ENCODE measurements at places on chromosomes 2 and 18.

DNA sequence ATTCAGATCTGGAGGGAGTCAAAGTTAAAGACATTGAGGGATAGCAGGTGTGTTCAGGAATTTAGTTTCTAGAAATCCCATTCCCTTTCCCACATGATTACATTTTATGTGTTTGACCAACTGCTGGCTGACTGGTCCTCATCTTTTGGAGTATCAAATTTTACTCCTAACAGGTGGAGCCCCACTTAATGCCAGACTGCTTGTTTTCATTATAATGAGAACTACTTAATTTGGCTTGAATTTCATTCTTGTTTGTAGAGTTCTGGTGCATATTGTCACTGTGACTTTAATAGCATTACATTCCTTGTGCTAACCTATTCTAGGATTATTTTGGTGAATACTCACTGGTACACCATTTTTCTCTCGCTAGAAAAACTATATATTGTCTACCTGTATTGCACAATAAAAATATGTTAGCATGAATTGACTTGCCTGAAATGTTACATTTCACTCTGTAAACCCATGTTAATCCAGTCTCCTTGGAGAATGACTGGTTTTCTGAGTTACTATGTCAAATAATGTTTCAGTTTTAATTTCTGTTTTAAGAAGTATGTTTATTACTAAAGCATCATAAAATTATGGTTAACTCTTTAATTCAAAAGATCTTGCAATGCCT lies 98.2 kb downstream of the TANC1 start:
- no peak for DNase-seq

GRCh38 chr2:215272918-215273317 lies 38.9 kb upstream of the ATIC start:
- DNase-seq = no peak

DNA sequence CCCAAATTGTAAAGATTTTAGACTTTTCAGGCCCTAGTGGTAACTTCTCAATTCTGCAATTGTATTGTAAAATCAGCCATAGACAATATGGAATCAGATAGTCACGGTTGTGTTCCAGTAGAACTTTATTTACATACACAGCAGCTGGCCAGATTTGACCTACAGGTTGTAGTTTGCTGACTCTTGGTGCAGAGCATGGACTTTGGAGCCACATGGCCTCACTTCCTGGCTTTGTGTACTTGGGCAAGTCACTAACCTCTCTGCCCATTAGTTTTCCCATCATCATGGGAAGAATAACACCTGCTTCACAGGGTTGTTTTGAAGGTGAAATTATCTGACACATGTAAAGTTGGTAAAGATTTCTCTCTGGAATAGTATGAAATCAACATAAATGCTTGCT lies 147.6 kb downstream of the TMEM200C start:
- DNase-seq = no peak

- DNase-seq = no peak
Measured at GRCh38 chr18:78228974-78229373, 750.6 kb upstream of the SALL3 start.

DNA sequence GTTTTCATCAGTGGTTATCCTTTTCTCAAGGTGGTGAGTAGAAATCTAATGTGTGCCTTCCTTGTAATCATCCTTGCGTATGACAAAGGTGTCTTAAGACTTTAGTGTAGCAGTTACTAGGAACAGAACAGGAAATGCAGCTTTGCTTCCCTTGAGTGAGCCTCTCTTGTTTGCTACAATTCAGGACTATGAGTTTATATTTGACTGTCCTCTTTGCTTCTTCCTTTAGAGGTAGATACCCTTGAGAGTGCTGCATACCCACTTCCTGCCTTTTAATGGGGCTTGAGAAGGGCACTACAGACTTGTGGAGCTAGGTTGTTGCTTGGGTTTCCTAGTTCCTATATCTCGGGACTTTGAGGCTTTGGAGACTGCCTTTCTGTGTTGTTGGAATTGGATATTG lies 3.8 kb downstream of the KCNJ13 start:
- DNase-seq = no peak

- DNase-seq = no peak
Measured at GRCh38 chr18:49055754-49056172, 105.0 kb upstream of the SMAD7 start.

DNA sequence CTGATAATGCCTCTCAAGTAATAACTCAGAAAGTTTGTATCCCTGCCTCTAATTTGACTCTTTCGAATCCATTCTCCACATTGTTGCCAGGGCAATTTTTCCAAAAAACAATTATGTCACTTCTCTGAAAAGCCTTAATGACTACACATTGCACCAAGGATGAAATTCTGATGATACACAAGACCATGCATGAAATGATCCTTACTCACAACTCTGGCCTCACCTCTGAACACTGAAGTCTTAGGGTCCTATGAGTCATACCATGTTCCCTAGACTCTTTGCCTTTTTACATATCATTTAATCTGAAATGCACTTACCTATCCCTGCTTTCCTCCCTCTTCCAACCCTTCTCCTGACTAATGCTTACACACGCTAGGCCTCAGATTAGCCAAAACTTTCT lies 51.0 kb downstream of the WDPCP start:
- DNase-seq = peak; percentile 78

DNA sequence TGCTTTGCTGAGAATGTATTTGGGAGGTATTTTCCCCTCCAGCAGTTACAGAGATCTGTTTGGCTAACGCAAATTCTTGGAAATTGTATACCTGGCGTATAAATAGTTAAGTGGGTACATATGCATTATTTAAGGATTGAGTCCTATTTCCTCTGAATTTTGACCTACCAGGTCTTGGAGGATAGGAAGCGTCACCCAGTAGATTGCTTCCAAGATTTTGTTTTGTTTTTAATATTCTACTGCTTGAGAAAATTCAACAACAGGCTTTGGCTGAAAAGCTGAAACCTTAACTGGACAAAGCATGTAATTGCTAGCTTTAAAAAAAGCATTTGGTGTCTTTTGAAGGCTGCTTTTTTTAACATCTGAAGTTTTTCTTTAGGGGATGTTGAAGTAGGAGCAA lies 150.1 kb downstream of the WDSUB1 start:
- no peak for DNase-seq

All from epithelial cell of proximal tubule (primary cell).